D721Med (cell line): ENCODE measurements at places on chromosomes 3 and 15.

DNA sequence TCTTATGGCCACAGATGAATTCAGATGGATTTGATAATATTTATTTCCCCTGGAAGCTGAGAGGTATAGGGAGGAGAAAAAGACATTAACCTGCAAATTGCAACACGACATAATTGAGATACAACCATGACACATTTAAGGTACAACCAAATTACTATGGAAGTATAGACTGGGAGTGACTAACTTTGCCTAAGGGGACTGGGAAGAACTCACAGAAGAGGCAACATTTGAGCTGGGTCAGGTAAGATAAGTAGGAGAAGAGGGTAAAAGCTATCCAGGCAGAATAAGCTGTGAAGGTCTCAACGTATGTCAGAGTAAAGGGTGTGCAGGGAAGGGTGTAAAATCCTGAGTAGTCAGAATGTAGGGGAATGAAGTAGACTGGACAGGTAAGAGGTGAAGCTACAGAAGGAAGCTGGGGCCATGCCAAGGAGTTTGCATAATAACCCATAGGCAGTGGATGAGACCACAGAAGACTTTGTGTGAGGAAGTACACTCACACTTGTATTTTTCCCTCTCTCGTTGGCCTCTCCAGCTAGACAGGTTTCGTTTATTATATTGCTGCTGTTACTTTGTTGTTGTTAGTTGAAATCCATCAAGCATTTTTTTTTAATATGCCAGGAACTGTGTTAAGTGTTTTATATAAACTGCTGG is 28.0 kb upstream of the PTX3 start:
- DNase-seq, result no peak

- no peak for DNase-seq
These were observed 66.0 kb downstream of the RBMS3 start for GRCh38 chr3:29346828-29347227.

- DNase-seq, result peak; percentile 81
These were observed 6.0 kb downstream of the GHRL start for GRCh38 chr3:10286596-10287295.

GRCh38 chr3:129985113-129985512 is 10.6 kb downstream of the TRH start:
- DNase-seq, result peak; percentile 58

DNA sequence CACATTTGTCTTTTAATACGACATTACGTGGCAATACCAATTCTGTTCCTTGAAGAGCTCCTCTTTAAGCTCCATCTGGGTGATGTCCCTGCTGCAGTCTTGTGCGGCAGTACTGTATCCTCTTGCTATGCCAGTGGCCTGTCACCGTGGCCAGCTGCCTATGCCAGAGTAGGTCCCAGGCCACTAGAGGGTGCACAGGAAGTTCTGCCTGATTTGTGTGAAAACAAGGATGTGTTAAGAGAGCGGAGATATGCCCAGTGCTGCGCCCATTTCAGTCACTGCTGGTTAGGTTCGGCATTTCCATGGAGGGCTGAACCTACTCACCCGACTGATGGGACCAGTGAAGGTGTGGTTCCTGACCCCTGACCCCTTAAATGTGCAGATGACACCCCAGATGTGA is 25.2 kb downstream of the NIPA1 start:
- DNase-seq, result no peak

DNA sequence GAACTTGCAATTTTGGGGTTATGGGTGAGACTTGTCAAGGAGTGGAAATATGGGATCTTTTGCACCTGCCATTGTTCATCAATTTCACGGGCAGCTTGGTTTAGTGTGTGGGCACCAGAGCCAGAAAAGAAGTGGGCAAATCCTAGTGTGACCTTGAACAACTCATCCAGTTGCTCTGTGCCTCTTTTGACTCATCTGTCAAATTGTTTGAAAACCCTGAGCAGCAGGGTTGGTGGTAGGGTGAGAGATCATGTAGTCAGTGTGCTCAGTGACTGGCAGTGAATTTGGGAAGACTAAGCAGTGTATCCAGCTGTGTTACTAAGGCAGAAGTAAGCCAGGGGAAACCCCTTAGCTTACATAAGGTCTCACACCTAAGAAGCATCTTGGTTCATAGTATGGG is 293.0 kb upstream of the TRIM42 start:
- DNase-seq, result no peak

- DNase-seq, result no peak
These were observed 55.0 kb upstream of the HRH1 start for GRCh38 chr3:11099306-11099705.

- peak; percentile 34 for DNase-seq
These were observed 164.5 kb downstream of the EPHB1 start for GRCh38 chr3:134959516-134959915.

DNA sequence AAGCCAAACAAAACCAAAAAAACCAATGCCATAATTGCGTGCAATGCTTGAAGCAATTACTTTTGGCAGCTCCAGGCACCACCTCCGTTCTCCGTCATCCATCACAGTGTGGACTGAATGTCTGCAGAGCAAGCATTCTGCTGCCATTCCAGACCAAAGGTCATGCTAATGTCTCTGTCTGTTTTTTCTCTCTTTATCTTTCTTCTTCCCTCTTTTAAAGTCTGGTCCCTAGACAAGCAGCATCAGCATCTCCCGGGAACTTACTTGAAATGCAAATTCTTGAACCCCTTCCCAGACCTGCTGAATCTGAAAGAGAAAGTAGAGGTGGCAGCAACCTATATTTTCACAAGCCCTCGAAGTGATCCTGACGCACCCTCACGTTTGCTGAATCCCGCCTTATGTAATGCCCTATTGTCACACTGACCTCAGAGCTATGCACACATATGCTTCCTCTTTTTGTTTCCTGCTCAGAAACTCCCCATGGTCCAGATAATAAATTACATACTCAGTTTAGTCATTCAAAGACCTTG is 297.3 kb upstream of the PROK2 start:
- no peak for DNase-seq

- no peak for DNase-seq
These were observed 5.3 kb upstream of the STRA6 start for GRCh38 chr15:74207652-74208440.

DNA sequence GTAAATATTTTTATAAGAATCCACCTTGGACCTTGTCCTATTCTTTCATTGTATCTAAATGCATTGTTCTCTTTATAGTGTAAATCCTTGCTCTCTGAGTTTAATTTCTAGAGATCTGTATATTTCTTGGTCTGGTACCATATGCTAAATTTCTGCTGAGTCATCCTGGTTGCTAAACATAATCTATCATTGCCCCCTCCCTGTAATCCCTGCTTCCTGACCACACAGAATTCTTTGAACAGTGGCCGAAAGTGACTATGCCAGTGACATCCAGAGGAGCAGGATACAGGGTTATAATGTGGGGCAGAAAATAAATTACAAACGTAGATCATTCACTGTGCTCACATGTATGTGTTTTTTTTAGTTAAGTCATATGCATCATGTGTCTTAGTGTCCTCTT is 143.1 kb downstream of the DIPK2A start:
- no peak for DNase-seq

DNA sequence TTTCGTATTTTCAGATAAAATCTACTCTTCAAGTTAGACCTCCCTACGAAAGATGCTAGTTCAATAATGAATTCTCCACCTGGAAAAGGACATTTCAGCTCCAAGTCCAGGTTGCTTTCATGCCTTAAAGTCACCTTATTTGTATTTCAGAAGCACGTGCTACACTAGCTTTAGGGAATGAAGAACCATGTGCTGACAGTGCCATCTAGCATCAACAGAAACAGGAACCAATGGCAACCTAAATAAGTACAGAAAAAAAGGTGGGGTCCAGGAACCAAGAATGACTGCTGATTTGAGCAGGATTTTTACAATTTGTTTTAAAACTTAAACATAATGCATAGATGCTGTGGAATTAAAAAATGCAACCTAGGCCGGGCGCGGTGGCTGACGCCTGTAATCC is 77.6 kb upstream of the SNRPN start:
- DNase-seq, result no peak

- DNase-seq, result no peak
These were observed 116.5 kb downstream of the UBE2E2 start for GRCh38 chr3:23319366-23320312.

GRCh38 chr3:30676424-30677346 is 70.3 kb downstream of the TGFBR2 start:
- no peak for DNase-seq

GRCh38 chr3:116423945-116424344 is 21.3 kb downstream of the LSAMP start:
- DNase-seq, result no peak

- DNase-seq, result no peak
These were observed 10.2 kb upstream of the FAH start for GRCh38 chr15:80142646-80143045.

- DNase-seq, result no peak
These were observed 1.7 kb downstream of the TLR9 start for GRCh38 chr3:52223449-52224408.

GRCh38 chr3:194306109-194306686 is 44.9 kb downstream of the CPN2 start:
- no peak for DNase-seq

GRCh38 chr3:190073264-190074008 is 47.3 kb downstream of the P3H2 start:
- no peak for DNase-seq

GRCh38 chr3:174596447-174596982 is 262.6 kb upstream of the NAALADL2 start:
- no peak for DNase-seq

- no peak for DNase-seq
These were observed 28.1 kb upstream of the FURIN start for GRCh38 chr15:90840157-90840855.

- DNase-seq, result no peak
These were observed 15.0 kb upstream of the BCHE start for GRCh38 chr3:165852191-165852590.

DNA sequence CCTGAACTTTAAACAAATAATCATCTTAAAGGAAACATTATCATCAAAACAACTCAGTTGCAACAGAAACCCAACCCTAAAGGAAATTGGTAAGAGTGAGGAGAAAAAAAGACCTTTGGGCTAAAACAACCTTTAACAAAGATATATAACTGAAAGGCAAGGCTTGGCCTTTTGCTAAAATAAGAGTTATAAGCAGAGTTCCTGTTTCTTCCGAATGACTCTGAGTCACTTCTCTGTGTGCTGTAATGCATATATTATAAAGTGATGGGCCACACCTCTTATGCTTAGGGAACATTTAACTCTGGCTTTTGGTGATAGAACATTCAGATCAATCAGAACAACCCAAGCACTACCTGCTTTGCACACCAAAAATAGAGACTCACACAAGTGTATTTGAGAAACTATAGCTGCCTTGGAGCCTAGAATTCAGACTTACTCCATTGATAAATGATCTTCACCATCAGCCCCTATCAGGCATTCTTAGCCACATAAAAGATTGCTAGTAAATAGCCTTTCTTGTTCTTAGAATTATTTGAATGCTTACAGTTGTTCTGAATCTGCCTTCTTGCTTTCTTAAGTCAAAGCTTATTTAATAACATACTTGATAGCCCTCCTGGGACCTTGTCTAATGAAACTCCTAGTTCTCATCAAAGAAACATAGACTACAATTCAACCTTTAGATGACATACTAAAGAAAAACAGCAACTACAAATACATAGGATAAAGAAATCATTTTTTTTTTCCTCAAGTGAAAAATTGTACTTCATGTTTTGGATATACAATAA is 294.2 kb upstream of the SEMA6D start:
- DNase-seq, result no peak

GRCh38 chr3:179474480-179474879 is 23.2 kb upstream of the GNB4 start:
- DNase-seq, result no peak

DNA sequence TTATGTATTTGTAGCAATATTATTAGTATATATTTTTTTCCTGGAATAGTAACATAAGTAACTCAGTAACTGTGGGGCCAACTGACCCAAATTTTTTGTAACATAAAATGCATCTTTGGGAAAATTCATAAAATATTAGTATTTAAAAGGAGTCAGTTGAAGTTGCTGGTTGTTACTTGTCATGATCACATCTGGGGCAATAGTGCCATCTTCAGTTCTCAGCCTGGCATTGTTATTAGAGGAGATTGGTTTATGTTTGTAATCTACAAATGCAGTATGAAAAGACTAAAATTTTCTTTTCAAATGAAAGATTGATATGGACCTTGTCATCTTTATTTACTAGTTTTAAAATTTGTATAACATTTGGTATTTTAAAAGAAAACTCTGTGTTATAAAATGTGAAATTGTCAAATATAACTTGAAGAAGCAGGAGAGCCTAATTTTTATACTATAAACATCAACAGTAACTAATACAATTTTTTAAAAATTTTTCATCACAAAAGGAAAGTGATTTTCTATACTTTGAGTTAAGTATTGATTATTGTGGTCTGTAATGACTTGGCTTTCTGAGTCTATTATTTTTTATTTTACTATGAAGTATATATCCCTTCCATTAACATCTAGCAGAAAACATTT is 38.8 kb upstream of the MLF1 start:
- DNase-seq, result no peak

- no peak for DNase-seq
These were observed 608.4 kb upstream of the CFAP20DC start for GRCh38 chr3:59658274-59658673.

DNA sequence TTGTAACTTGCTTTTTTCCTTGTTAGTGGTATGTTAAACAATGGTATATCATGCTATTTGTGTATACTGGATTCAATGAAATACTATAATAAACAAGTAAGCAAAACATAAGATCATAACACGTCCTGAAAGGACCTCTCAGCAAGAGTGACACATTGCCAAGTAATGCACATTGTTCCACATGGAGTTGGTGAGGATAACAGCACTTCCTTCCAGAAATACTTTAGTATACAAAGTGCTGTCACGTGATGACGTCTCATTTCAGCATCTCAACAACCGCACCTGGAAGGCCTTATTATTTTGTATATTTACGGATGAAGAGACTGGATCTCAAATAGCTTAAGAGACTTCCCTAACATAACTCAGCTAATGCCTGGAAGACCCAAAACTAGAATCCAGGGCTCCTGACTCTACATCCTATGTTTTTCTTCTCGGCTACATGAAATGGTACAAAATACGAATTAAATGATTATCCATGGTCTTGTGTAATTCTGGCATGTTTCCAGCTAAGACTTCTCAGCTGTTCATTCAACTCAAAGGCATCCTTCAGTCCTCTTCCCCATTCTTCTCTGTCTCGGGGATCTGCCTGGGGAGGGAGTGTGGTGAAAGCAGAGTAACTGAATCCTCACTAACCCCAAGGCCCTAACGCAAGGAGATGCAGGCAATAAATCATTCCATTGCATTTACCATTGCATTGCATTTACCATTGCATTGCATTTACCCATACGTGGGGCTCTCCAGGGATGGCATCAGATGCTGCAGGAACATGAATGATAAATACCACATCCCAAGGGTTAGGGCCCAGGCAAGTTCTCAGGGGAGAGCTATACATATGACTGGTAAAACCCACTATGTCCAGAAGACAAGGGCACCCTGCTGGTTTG is 79.2 kb downstream of the LIPC start:
- DNase-seq, result no peak

DNA sequence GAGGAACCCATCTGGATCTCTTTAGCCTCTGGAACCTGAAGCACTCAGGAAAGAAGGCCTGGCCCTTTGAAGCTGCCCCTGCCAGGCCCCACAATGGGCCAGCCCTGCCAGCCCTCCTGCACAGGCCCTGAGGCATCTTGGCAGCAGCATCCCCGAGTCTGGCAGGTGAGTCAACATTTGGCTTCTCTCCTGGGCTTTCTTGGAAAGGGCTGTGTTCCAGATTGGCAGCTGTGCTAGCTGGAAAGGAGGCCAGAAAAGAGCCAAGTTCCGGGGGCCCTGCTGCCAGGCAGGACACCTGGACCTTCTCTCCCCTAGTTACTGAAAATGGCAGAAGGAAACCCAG is 187.2 kb downstream of the SHQ1 start:
- no peak for DNase-seq

- DNase-seq, result no peak
These were observed 36.5 kb downstream of the NSUN3 start for GRCh38 chr3:94099311-94099710.

GRCh38 chr15:92109191-92109873 is 255.8 kb downstream of the SLCO3A1 start:
- no peak for DNase-seq
